Stimulated activated CD8-positive, alpha-beta memory T cell treated with anti-CD3 and anti-CD28 coated beads, Interleukin-15, amount 100 ng/mL, for 24 hours (primary cell): ENCODE measurements at places on chromosomes 12 and 14.

GRCh38 chr14:104243200-104243599 is 104.8 kb downstream of the KIF26A start:
- DNase-seq: no peak

DNA sequence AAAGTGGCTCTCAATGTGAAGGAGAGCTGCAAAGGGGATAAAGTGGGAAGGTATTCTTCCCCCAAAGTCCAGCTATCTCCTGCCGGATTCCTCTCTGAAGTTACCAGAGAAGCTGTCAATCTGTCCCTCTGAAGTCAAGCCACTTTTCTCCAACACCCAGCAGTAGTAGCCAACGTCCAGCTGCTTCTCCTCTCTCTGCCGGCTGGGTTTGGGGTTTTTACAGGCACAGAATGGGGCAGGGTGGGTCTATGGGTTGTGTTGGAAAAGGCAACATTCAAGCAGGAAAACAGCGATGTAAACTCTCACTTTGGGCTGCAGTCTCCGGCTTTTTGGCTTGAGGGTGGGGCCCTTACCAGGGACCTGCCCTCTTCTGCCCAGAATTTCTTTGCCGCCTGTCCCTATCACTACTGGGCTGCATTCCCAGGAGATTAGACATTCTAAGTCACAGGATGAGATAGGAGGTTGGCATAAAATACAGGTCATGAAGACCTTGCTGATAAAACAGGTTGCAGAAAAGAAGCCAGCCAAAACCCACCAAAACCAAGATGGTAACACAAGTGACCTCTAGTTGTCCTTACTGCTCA is 16.3 kb downstream of the CAPZA3 start:
- DNase-seq: no peak

DNA sequence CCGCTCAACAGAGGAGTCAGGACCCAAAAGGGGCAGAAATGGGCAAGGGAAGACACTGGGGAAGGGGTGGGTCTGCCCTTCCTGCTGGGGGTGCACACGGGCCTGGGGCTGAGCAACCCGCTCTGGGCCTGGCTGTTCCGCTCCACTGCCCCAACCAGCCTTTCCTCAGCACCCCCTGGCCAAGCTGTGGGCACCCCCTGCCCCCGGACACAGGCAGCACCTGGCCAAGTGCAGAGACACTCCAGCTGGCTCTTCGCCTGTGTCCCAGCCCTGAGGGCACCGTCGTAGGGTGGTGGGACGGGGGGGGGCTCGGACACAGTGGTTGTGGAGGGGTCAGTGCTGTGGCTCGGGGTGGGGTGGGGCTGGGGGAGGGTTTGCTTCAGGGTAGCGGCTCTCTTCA is 10.3 kb downstream of the PACS2 start:
- DNase-seq: no peak

DNA sequence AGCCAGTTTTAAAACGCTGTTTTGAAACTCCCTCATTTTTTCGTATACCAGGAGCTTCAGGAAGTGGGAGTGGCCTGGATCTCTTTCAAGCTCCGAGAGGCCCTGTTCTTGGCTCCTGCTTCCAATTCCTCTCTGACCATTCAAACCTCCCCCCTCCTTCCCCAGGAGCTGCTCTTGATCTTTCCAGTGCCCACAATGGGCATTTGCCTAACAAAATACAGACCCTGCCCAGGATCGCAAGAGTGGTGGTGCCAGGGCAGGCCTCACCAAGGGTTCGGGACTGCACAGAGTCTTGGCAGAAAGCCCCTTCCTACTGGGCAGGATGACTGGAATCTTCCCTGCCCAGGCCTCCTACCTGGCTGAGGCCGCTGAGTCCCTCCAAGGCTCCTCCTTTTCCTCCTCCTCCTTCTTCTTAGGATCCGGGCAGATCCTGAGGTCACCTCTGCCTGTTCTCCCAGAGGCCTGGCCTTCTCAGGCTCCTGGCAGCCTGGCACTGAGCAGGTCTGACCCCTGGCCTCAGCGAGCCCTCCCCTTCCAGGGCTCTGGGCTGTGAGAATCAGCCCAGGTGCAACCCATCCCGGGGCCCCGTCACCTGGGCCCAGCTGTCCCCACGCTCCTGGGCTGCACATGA is 46.9 kb upstream of the NOS1 start:
- no peak for DNase-seq

DNA sequence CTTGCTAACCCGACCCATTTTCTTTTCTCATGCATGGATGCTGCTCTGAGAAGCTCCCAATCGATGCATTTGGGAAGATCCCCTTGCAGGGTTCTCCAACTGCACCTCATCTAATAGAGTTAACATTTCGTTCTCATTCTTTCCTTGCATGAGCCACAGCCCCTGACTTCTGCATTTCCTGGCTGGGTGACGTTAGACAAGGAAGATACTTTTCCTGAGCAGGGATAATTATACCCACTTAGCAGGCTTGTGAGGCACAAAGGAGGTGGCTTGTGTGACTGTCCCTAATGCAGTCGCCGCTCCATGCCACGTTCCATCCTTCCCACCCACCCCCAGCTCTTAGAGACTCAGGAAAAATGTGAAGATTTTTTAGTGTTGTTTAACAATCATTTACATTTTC is 195.1 kb downstream of the CHST11 start:
- no peak for DNase-seq

- DNase-seq: no peak
Measured at GRCh38 chr12:60335745-60336144, 739.9 kb downstream of the SLC16A7 start.

DNA sequence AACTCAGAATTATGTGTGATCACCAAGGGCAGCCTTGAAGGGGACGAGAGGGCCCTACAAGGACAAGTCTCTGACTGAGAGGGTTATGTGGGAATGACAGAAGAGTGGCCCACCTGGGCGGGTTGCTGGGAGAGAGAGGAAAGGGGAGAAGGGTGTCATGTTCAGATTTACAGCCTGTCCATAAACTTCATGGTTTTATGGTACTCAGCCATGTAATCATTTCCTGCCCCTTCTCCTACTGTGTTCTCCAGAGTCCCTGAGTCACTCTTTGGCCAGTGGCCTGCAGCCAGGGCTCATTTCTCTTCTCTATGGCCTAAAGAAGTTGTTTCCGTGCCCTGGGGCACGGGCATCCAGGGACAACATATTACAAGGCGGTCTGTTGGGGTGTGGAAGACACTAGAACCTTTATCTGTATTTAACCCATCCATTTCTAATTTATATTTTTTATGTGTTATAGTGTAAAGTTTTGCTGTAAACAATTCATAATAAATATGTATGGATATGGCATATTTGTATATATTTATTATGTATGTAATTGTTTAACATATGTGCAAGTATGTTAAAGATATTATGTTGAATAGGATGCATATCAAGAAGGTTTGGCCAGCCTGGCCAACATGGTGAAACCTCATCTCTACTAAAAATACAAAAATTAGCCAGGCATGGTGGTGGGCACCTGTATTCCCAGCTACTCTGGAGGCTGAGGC is 26.9 kb downstream of the DDX47 start:
- no peak for DNase-seq

- no peak for DNase-seq
Measured at GRCh38 chr12:6943389-6943721, 261 bp upstream of the RNU7-1 start.

DNA sequence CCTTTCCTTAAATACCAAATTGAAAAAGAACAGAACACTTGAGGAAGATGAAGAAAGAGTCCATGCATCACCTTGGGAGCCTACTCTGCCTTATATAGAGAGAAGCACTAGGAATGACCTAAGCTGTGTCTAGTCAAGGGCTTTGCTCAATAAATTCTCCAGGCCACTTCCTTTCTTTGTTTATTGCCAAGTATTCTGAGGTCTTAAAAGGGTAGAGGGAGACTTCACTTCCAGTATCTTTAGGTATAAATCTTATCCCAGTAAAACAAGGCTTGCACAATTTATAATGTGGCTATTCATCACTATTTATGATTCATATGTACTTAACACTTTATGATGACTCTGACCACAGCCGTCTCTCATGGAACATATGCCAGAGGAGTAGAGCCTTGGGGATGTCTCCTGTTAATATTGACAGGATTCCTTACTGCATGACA is 85.1 kb upstream of the ARHGAP5 start:
- no peak for DNase-seq

DNA sequence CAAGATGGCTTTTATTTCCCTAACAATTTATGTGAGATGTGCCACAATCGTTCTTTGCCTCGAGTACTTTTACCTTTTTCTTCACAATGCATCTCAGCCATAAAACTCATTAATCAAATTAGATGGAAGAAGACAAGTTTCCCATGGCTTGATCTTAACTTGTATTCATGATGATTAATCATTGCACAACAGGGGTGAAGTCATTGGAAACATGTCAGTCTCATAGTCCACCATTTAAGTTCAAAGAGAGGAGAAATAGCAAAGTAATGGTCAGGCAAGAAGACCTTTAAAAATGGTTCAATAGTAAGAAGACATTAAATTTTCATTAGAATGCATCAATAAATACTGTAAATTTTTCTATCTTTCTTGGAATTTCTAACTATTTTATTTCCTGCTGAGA is 136.3 kb downstream of the FOXG1 start:
- DNase-seq: no peak

DNA sequence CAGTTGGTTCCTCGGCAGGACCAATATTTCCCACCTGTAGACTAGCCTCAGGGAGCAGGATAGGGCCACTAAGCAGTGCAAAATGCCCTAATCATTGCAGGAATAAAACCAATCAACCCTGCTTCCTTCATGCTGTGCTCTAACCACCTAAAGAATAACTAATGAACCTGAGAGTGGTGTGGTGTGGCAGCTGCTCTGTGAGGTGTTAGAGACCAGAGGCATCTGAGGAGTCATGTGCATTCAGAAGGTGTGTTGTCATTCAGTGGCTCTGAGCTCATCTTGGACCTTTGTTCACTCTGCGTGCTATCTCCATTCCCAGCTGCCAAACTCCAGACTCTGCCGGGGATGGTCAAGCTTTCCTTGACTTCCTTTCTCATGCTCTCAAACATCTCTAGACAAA is 136.7 kb upstream of the EGLN3 start:
- DNase-seq: no peak

DNA sequence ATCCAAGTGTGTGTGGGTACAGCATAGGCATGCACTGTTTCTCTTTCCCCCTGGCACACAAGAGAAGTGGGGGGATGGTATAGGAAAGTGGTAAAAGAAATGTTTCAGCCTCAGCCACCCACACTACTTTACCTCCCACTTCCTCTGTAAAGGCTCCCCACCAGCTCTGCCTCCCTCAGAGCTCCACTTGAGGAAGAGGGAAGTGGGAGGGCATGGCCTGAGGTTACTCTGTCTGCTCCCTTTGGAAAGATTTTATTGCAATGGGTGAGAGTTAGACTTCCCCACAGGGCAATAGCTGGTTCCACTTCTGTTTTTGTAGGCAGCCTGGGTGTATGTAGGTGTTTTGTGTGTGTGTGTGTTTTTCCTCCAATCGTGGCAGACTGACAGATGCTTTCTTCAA is 145.3 kb downstream of the SSPN start:
- DNase-seq: no peak

GRCh38 chr12:49946086-49946485 is 4.5 kb upstream of the AQP2 start:
- DNase-seq: no peak

DNA sequence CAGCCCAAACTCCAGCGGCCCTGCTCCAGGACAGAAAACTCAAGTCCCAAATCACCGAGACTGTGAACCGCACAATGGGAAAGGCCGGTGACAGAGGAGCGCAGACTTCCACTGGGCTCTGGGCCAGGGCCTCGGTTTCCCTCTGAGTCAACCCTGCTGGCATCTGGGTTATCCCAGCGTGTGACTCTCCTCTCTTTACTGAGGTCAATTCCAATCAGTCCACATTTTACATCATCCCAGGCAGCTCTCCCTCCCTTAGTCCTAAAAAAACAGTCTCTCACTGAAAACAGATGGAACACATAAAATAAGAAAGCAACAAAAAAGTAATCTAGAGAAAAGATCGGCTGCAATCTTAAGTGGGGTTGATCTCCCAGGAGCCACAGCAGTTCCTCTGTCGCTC is 36.9 kb downstream of the ITPK1 start:
- DNase-seq: no peak
